ENCODE measurements at places on chromosomes 13 and 19.

GRCh38 chr13:33207615-33207961, 78.0 kb downstream of the STARD13 start:
- no peak for DNase-seq

- no peak for DNase-seq
Observed at GRCh38 chr13:96214824-96215445, 125.0 kb downstream of the HS6ST3 start.

- no peak for DNase-seq
Observed at GRCh38 chr19:30393046-30393445, 20.9 kb downstream of the ZNF536 start.

DNA sequence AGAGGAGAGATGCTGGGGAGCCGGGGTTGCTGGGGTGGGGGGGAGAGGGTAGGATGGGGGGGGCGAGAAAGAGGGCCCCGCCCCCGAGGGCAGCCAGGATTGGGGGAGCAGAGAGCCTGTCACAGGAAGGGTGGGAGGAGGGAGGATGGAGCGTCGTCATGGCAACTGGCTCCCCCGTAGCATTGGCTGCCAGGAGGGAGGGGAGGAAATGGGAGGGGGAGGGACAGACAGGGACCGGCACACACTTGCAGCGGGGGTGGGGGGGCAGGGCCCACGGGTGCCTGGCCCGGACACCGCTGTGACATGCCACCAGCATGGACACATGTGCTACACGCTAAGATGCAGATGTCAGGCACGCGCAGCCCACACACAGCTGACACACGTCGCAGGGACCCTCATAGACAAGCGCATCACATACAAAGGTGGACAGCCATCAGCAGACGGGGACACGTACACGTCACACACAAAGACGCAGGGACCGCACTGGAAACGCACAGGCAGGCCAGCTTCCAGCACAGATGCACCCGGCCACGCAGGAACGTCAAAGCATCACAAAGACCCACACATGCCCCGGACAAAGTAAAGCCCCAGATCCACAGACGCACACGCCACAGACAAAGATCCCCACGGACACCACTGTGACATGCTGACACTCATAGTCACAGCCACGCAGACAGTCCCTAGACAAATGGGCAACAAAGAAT, at the start of gene LMTK3:
TSS of gene LMTK3 (minus strand) at position 36 of the 704 bp plus-strand sequence. CDS start 259 bp downstream, outside the sequence.
- peak; percentile 95 for DNase-seq

- no peak for DNase-seq
Observed at GRCh38 chr13:31675440-31675953, 63.8 kb upstream of the RXFP2 start.

DNA sequence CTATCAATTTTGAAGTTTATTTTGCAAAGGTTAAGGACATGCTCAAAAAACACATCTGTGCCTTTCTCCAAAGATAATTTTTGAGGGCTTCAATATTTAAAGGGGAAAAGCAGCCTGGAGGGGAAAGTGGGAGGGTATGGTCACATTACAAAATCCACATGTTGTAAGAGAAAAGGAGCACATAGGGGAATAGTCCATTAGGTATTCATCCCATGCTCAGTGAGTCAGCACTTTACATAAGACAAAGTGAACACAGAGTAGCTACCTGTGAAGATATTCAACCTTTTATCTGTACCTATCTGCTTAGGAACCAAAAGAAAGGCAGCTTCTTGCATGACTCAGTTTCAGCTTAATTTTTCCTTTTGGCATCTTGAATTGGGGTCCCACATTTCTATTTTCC, 932.0 kb downstream of the SLITRK6 start:
- no peak for DNase-seq

GRCh38 chr19:6073858-6074708, 36.2 kb downstream of the RFX2 start:
- no peak for DNase-seq

DNA sequence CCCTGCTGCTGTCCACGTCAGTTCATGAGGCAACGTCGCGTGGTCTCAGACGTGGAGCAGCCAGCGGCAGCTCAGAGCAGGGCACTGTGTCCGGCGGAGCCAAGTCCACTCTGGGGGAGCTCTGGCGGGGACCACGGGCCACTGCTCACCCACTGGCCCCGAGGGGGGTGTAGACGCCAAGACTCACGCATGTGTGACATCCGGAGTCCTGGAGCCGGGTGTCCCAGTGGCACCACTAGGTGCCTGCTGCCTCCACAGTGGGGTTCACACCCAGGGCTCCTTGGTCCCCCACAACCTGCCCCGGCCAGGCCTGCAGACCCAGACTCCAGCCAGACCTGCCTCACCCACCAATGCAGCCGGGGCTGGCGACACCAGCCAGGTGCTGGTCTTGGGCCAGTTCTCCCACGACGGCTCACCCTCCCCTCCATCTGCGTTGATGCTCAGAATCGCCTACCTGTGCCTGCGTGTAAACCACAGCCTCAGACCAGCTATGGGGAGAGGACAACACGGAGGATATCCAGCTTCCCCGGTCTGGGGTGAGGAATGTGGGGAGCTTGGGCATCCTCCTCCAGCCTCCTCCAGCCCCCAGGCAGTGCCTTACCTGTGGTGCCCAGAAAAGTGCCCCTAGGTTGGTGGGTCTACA, 6.6 kb downstream of the FSTL3 start:
- DNase-seq = no peak

DNA sequence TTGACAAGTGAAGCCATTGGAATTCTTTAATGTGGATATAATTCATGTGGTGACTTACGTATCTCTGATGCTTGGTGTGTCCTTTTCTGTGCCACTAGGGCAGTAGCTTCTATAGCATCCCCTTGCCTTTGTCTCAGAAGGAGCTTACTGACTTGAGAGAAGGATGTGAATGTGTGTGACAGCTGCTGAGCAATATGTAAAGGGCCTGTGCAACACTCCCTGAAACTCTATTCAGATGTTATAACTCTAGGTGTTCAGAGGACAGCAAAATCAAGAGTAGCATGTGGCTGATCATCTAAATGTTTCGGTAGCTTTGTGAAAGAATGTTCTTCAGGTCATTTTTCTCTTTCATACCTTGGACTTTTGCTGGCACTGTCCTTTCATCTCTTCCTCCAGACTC, 189.5 kb downstream of the LMO7 start:
- no peak for DNase-seq

GRCh38 chr13:85693889-85694511, 105.2 kb downstream of the SLITRK6 start:
- no peak for DNase-seq

DNA sequence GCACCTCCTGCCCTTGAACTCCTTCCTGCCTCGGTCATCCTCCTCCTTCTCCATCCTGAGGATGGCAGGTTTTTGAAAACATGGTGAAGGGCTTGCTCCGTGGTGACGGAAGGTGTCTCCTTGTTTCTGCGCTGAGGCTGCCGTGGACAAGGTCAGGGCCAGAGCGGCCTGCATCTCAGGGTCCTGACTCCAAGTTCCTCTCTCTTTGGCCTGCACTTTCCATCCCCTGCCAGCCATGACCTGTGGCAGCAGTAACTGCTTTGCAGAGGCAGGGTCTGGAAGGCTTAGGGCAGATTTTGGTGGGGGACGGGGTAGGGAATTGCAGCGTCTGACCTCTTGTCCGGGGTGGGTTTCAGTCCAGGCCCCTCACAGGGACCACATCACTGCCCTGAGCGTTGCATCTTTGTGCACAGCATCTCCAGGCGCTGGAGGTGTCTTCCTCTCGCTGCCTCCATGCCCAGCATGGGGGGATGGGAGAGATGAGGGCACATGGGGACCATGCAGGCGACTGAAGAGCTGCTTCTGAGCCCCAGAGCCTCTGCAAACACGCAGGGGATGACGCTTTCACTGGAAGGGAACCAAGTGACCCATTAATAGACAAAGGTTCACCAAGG, 216.8 kb downstream of the TEX29 start:
- DNase-seq = no peak

DNA sequence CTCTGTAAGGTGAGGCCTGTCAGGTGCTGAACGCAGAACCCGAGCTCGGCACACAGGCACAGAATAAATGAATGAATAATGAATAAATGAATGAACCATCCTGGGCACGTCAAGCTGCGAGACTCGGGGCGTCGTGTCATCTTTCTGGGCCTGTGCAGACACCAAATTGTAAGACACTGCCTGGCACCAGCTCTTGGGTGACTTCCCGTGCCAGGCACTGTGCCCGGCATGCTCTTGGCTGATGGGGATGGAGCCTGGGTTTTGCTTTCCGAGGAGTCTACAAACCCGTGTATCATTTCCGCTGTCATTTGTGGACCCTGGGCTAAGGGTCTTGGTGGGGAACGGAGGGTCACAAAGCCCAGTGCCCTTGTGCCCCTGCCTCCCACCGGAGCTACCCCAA, 43.9 kb downstream of the CELF5 start:
- no peak for DNase-seq

DNA sequence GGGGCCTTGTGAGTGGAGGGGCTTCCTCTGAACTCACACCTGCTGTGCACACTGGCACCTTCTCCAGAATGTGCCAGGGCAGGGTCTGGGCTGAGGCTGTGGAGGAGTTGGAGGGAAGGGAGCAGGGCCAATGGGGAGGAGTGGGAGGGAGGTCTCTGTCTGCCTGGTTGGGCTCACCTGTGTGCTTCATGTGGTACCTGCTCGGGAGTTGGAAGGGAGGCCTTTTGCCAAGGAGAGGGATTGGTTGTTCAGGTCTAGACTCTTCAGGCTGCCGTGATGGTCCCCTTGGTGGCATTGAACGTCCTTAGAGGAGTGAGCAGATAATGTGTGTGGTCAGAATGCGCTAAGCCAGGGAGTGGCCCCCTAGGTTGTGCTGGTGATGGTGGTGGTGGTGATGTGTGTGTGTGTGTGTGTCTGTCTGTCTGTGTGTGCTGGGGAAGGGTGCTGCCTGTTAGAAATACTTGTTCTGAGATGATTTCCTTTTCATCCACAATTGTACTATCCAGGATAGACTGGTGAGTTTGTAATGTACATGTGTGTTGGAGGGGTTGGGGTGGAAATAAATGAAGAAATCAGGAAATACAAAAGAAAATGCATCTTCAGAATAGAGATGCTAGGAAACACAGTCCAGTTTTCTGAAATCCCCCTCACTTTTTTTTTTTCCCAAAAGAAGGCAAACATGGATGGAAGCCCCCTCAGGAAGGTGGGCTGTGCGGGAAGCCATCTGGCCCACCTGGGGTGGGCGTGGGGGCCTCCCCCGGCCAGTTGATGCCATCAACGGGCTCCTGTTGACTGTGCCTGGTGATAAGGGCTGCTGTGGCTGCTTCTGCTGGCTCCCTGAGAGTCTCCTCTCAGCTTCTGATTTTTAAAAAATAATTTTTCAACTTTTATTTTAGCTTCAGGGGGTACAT, 140.5 kb upstream of the ZNF536 start:
- no peak for DNase-seq

DNA sequence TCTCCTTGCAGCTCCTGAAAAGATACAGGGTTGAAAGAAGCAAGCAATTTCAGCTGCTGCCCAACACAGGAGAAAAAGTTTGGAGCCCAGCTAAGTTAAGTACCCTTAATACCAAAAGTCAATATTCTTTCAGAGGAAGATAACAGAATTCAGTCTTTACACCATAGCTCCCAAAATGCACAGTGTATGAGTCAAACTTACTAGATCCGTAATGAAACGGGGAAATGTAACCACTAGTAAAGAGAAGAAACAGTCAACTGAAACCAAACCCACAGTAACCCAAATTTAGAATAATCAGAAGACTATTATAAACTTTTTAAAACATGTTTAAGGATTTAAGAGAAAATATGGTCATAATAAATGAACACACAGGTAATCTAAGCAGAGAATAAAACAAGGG, 45.2 kb downstream of the SUCLA2 start:
- DNase-seq = no peak

DNA sequence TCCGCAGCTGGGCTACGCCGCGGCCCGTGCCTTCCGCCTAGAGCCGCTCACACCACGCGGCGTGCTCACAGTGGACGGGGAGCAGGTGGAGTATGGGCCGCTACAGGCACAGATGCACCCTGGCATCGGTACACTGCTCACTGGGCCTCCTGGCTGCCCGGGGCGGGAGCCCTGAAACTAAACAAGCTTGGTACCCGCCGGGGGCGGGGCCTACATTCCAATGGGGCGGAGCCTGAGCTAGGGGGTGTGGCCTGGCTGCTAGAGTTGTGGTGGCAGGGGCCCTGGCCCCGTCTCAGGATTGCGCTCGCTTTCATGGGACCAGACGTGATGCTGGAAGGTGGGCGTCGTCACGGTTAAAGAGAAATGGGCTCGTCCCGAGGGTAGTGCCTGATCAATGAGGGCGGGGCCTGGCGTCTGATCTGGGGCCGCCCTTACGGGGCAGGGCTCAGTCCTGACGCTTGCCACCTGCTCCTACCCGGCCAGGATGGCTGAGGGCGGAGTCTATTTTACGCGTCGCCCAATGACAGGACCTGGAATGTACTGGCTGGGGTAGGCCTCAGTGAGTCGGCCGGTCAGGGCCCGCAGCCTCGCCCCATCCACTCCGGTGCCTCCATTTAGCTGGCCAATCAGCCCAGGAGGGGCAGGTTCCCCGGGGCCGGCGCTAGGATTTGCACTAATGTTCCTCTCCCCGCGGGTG, 7.4 kb downstream of the DBP start:
- DNase-seq = no peak

GRCh38 chr13:80215368-80215767, 125.6 kb downstream of the SPRY2 start:
- no peak for DNase-seq

DNA sequence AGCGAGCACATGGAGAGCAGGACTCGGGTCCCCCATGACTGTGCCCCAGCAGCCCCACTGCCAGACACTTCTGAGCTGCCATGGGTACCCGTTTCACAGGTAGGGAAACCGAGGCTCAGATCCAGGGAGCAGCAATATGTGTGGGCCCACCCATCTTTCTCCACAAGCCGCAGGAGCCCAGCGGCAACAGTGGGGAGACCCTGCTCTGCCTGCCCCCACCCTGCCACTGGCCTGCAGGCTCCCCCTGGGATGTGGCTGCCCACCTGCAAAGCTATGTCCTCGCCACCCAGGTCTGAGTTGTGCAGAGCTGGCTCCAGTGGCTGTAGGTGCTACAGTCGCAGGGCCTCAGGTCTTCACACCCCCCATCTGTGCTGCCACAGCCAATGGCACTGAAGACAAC, 50.6 kb upstream of the C1QTNF9B start:
- DNase-seq = no peak

GRCh38 chr13:21232196-21232595, 55.7 kb downstream of the MRPL57 start:
- DNase-seq = no peak

DNA sequence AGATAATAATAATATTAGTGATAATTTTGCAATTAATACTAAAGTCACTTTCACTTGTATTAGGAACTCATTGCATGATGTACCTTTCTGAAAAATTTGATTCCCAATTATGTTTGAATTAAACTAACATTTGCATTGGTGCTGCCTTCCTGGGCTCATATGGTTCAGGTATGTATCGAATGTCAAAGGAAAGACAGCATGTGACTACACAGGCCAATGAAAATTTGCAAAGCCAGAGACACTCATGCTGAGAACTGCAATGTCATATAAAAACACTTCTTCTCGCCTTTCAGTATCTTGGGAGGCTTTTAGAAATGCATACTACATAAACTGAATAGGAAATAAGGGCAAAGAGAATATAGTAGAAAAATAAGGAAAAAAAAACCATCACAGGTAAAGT, 44.3 kb downstream of the RAP2A start:
- no peak for DNase-seq
